T-helper 2 cell (primary cell): ENCODE measurements at places on chromosomes 5 and 9.

DNA sequence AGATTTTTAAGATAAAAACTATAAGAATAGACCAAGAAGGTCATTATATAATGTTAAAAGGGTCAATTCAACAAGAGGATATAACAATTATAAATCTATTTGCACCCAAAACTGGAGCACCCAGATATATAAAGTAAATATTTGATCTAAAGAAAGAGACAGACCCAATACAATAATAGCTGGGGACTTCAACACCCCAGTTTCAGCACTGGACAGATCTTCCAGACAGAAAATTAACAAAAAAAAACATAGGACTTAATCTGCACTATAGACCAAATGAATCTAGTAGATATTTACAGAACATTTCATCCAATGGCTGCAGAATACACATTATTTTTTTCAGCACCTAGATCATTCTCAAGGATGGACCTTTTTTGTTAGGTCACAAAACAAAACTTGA lies 331.9 kb downstream of the SPOCK1 start:
- DNase-seq: no peak

GRCh38 chr9:96045811-96046210 lies 170.3 kb downstream of the ERCC6L2 start:
- DNase-seq: no peak

- no peak for DNase-seq
These were observed 122.7 kb upstream of the GHR start for GRCh38 chr5:42300496-42300895.

- DNase-seq: no peak
These were observed 1138.9 kb upstream of the WWC1 start for GRCh38 chr5:167152561-167152960.

DNA sequence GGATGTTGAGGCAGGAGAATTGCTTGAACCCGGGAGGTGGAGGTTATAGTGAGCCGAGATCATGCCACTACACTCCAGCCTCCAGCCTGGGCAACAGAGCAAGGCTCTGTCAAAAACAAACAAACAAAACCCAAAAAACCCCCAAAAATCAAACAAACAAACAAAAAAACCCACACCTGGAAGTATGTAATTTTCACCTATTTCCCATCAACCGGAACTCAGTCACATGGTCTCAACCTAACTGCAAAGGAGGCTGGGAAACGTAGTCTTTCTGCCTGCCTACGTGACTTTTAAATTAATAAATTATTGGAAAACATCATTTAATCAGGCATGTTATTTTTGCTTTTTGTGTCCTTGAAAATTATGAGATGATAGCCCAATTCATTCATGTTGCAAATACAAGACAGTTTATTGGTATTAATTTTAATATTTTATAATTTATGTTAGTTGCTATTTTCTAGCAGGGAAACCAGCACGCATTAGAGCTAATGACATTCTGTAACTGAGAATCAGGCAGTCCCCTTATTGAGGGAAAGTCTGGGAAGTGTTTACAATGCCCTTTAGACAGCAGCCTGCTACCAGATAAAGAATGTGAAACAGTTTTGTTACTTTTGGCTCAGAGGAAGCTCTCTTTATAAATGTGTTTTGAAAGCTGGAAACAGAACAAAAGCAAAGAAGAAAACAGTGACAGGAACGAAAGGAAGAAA lies 110.3 kb downstream of the NXNL2 start:
- DNase-seq: no peak

GRCh38 chr9:115362101-115362500 lies 244.1 kb upstream of the TNC start:
- no peak for DNase-seq

- no peak for DNase-seq
These were observed 16.9 kb downstream of the CSNK1G3 start for GRCh38 chr5:123528878-123529277.

GRCh38 chr5:149641000-149641576 lies 59.8 kb downstream of the ARHGEF37 start:
- no peak for DNase-seq

- DNase-seq: no peak
These were observed 256.2 kb upstream of the IRX4 start for GRCh38 chr5:2138896-2139295.

- DNase-seq: no peak
These were observed 80.1 kb downstream of the COL15A1 start for GRCh38 chr9:99023831-99024230.

DNA sequence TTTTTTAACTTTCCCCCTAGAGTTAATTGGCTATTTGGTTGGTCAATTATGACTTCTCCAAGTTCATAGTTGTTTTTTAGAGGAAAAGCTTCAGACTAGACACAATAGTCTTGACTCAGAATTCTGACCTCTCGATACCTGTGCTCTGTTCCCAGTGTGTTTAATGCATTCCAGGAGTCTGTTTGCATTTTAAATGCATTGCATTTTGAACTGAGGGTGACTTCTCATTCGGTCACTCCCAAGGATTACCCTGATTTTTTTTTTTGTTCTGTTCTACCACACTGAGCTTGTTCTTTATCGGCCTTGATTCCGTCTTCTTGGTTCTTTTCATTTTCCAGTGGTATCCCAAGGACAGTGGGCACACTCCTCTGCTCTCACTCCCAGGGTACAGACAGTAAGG lies 16.3 kb downstream of the ARHGEF28 start:
- no peak for DNase-seq

DNA sequence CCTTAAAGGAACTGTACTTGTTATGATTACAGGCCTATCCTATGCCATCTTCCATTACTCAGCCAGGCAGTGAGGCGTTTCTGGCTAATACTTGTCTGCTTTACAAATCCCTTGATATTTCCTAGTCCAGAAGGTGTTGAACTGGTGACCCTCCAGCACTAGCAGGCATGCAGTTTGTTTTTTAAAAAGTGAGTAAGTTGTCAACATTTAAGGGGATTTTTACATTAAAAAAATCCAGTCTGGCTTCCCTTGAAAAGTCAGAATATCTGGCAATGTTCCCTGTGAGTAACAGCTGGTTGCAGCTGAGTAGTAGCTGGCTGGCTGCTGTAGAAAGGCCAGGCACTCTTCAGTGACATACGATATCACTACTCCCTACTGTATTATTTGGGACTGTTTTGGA lies 21.8 kb downstream of the GRIN3A start:
- DNase-seq: no peak
